ENCODE measurements at places on chromosomes 2 and 18.

- no peak for DNase-seq
These were observed 98.8 kb downstream of the TNS1 start for GRCh38 chr2:217903859-217904613.

GRCh38 chr2:70785137-70785911 is 5.1 kb downstream of the FIGLA start:
- DNase-seq = no peak

GRCh38 chr18:9711361-9712129 is 3.4 kb downstream of the RAB31 start:
- no peak for DNase-seq

DNA sequence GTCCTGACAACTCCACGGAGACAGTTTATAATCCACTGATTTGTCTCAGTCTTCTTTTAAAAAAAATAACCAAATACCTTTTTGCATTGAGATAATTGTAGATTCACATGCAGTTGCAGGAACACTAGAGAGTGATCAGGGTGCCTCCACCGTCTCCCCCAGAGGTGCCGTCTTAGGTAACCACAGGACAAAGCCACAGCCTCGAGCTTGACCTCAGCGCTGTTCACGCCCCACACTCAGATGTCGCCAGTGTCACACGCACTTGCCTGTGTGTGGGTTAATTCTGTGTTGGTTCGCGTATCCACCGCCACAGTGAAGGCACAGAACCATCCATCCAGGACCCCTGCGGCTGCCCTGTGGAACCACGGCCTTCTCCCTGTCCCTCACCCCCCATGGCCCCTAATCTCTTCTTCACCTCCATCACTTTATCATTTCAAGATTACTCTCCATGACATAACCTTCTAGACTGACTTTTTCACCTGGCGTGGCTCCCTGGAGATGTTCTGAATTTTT is 295.0 kb upstream of the HDAC4 start:
- DNase-seq = no peak

DNA sequence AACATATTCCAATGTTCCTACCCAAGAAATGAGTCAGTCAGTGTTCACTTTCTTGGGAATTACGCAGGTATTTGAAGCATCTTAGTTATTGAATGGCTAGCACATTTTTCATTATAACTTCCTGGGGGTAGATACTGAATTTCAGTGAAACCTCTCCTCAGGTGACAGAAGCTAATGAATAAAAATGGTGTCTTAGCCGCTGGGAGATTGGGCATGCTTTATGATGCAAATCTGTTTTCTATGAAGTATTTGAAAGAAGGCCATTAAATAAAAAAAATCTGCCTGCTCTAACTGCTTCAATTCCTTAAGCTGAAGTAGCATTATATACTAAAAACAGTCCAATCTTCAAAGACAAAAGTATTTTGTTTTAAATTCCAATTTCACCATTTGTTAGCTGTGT is 132.8 kb upstream of the CYRIA start:
- DNase-seq = no peak

- no peak for DNase-seq
These were observed 5.4 kb downstream of the IL1R1 start for GRCh38 chr2:102147935-102148334.

- peak; percentile 1 for DNase-seq
These were observed 64.0 kb downstream of the WDR7 start for GRCh38 chr18:56715121-56715520.

GRCh38 chr18:70469916-70470315 is 181.1 kb downstream of the SOCS6 start:
- no peak for DNase-seq

- no peak for DNase-seq
These were observed 9.9 kb downstream of the GLI2 start for GRCh38 chr2:120745420-120746111.

DNA sequence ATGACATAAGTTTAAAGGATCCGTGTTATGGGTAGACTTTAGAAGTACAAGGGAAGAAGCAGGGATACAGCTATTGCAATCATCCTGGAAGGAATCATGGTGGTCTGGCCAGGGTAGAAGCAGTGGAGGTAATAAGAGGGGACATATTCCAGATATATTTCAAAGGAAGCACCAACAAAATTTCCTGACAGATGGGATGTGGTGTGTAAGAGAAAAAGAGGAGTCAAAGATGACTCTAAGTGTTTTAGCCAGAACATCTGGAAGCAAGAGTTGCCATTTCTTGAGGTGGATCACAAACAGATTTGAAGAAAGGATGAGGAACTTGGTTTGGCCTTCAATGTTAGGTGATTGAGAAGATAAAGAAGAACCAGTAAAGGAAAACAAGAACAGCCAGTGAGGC is 133.1 kb upstream of the CTAGE1 start:
- DNase-seq = no peak

DNA sequence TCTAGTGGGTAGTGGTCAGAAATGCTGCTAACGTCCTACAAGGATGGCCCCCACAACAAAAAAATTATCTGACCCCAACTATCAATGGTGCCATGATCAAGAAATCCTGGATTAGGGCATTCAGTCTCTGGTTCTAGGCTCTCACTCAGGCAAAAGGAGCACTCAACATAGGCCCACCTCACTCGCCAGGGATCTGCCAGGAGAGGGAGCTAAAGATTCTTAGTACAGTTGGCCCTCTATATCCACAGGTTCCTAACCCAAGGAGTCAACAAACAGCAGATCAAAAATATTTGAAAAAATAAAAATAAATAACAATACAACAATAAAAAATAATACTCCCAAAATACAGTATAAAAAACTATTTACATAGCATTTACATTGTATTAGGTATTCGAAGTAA is 10.0 kb downstream of the SLC4A5 start:
- peak; percentile 14 for DNase-seq

DNA sequence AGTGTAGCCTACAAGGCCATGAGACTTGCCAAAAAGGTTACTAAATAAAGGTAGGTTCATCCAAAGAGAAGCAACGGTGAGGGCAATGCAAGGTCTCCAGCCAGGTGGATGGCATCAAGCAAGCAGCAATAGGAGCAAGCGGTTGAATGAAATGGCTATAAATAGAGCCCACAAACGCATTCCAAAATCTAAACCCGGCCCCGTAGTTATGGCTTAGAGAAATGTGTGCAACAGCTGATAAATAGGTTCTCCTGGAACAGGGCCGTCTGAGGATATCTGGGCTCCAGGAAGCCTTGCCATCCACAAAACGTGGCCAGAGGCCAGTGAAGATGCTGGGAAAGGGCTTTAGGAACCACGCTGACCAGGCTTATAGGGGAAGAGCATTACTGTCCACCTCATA is 146.1 kb upstream of the PID1 start:
- no peak for DNase-seq

- no peak for DNase-seq
These were observed 41.5 kb downstream of the SCTR start for GRCh38 chr2:119482481-119483394.

DNA sequence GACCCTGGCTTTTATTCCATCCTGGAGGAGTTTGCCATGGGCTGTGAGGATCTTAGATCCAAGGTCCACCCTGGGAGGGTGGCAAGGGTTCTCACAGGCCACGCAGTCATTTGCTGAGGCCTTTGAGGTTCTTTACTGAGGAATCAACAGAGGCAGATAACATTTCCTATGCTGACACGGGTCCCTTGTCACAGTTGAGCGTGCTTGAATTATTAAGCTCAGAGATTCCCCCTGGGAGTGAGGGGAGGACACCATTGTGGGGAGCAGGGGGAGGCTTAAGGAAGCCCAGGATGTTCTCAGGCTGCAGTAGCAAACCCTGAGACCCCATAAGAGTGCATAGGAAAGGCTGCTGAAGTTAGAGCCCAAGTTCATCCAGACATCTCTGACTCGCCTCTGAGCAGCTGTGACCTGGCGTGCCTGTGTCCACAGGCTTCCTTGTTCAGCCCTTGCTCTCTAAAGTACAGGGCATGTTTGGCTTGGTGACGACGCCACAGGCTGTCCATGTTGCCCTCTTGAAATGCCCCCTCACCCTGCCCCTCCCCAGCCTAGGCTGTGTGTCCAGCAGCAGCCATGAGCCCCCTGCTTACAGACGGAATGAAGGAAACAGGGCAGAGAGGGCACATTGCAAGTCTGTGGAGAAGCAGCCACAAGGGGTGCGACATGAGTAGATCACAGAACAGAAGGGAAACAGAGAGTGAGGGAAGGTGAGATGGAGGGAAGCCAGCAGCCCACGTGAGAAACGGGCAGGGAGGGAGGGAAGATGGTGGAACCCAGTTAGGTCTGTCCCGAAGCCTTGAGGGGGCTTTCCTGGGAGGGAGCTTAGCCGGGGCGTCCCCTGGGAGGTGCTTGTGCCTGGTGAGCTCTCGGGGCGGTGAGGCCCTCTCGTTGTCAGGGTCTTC is 34.0 kb downstream of the NAPG start:
- DNase-seq = no peak

DNA sequence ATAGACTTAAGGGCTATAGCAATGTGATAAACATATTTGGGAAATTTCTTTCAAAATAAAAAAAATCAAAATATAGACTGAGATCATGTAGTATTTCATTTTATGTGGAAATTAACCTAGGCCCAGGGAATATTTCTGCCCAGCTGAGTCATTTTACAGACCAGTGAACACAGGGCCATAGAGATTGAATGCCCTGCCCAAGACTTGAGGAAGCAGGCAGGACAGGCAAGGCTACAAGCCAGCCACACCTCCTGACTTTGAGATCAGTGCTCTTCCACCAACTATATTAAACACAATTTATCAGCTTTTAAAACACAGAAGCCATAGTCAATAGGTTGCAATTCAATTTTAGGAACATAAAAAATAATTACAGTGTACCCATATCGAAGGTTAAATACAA is 12.9 kb downstream of the CCDC148 start:
- no peak for DNase-seq

GRCh38 chr2:216006164-216006663 is 7.1 kb downstream of the MREG start:
- no peak for DNase-seq

GRCh38 chr2:220198896-220199295 is 571.5 kb downstream of the SLC4A3 start:
- DNase-seq = no peak

DNA sequence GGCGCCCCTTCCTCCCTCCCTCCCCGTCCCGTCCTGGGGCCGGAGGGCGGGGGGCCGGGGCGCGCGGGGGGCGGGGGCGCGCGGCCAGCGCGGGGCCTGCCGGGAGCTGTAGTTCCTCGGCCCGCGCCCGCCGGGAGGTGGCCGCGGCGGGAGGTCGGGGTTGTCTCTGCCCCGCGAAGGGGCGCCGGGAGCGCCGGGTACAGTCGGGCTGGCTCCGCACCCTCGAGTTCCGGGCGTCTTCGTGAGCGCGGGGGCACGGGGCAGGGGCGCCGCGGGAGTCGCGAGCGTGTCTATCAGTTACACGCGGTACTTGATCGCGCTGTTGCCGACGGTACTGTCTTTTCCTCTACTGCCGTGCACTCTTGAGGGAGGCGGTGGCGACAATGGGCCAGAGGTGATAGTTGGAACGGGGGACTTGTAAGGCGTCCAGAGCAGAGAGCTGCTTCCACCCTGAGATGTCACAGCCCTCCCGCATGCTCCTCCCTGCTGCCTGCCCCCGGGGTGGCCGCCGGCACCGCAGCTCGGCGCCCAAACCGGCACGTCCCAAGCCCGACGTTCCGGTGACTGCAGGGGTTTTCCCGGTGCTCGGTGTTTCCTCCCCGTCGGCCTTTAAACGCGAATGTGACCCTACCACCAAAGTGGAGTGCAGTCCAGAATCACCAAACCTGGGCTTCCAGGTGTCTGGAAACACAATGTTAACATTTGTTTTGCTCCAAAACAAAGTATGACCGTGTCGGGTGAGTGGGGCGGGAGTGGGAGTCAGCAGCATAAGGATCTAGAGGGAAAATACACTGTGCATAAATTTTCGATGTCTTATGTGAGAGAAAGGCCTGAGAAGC is at the start of gene PRKD3:
Gene PRKD3, minus strand, starts transcription at position 48 of the 839 bp plus-strand sequence. CDS start 8,309 bp downstream, outside the sequence.
- DNase-seq = no peak

DNA sequence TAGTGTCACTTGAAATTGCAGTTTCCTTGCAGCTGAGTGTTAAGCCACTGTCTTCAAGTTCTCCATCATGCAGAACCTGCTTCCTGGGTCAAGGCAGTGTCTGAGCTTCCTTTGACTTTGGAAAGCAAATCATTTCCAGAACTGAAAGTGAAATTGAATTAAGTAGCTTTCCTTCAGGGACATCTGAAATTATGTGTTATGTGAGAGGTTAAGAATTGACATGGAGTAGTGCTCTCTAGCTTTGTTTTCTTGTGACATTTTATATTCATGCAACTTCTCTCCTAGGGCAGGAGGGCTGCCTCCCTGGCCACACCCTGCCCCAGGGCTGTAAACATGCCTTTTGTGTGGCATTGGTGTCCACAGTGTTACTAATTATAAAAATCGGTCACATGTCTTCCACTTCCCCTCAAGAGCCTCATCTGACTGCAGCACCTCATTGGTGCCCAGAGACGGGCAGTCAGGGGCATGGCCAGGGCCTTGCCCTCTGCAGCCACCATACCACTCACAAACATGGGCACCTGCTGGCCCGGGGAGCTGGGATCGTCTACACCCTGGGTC is 14.4 kb downstream of the RAB12 start:
- DNase-seq = no peak

GRCh38 chr2:122218596-122218995 is 463.1 kb downstream of the TSN start:
- no peak for DNase-seq

- no peak for DNase-seq
These were observed 74.0 kb downstream of the ZNF516 start for GRCh38 chr18:76420898-76421684.

DNA sequence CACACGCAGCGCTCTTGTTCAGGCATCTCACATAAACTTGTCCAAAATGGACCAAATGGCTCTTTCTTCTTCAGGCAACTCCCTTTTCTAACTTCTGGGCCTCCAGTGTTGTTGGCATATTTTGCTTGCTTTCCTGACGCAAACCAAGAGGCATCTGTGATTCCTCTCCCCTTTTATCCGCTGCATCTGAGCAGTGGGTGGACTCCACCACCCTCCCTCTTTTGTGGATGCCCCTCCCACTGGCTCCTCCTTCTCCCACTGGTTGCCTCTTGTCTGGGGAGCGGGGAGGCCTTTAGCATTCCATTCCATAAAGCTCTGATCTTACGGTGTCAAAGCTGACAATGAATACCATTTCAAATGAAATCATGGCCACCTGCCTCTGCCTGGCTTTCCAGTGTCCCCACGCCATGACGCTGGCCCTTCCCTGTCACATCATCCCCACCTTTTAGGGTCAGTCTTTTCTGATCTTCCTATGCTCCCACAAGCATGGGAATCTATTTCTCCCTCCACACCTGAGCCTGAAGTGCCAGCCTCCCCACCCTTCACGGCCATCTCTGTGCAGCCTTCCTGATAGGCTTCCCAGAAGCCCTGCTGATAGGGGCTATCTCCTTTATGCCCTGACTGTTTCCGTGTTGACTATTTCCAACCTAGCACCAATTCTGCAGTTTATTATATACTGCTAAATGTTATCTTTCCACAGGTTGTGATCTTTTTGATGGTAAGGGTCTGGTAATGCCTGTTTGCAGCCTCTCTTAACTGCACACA is 51.5 kb downstream of the RPL37A start:
- DNase-seq = no peak
